ENCODE measurements at places on chromosomes 16 and 17.
A peak's percentile ranks its signal among the peaks of the same experiment; 100 is the strongest.

DNA sequence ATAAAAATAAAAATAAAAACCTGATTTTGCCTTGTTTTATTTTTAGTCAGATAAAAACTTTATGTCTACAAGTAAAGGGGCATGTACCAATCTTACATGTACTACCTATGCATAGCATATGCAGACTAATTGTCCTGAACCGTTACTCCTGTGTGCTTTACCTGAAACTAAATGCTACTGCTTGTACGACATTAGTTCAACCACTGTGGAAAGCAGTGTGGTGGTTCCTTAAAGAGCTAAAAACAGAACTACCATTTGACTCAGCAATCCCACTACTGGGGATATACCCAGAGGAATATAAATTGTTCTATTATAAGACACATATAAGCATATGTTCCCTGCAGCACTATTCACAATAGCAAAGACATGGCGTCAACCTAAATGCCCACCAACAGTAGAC lies 426.0 kb upstream of the PMFBP1 start:
- DNase-seq: no peak

GRCh38 chr16:26530584-26531289 lies 536.0 kb upstream of the C16orf82 start:
- DNase-seq: no peak

DNA sequence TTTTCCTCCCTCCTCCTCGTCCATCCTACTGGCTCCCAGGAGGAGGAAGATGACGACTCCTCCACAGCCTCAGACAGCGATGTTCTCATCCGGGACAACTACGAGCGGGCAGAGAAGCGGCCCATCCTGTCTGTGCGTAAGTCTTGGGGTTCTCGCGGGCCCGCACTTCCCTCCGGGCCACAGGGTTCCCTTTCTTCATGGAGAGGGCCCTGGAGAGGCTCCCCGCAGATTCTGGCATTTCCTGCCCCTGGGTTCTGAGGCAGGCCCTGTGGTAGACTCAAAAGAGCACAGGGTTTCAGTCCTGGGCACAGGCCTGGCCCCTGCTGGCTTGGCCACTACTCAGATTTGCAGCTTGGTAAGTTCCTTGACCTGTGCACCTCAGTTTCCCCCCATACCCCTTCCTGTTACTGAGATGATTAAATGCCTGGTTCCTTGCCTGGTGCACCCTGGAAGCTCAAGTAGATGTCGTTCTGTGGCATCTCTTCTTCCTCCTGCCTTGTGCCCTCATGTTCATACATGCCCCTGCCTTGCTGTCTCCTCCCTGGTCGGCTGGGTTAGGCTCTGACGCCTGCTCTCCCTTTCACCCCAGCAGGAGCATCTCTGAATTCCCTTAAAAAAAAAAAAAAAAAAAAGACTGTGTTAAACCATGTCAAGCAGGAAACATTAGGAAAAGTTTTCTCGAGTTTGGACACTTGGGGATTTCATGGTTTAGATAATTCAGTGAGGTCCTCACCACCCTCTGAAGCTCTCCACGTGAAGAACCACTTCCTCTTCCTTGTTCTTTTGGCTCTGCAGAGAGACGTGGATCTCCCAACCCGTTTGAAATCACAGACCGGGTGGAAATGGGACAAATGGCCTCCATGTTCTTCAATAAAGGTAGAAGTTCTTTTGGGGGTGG lies 14.3 kb upstream of the NAT9 start:
- DNase-seq: no peak

- DNase-seq: no peak
Observed at GRCh38 chr16:53018834-53019416, 33.8 kb downstream of the CHD9NB start.

- no peak for DNase-seq
Observed at GRCh38 chr16:23871924-23872323, 36.1 kb downstream of the PRKCB start.

- DNase-seq: no peak
Observed at GRCh38 chr16:29962344-29962994, 590 bp downstream of the TMEM219 start.

DNA sequence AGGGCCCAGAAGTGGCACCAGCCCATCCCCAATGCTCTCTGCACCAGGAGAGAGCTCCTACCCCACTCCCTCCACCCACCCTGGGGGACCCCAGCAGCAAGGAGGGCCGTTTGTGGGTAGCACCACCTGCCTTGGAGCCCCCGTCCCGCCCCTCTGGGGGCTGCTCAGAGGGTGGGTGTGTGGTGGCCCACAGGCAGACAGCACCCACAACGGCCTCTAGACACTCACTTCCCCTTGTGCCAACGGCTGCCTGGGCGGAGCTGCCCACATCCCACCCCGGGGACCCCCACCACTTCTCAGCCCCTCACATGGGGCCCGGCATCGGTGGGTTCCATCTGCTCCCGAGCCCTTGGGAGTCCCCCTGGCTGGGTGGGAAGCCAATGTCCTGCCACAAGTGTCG lies 33.3 kb downstream of the BAHCC1 start:
- DNase-seq: no peak

DNA sequence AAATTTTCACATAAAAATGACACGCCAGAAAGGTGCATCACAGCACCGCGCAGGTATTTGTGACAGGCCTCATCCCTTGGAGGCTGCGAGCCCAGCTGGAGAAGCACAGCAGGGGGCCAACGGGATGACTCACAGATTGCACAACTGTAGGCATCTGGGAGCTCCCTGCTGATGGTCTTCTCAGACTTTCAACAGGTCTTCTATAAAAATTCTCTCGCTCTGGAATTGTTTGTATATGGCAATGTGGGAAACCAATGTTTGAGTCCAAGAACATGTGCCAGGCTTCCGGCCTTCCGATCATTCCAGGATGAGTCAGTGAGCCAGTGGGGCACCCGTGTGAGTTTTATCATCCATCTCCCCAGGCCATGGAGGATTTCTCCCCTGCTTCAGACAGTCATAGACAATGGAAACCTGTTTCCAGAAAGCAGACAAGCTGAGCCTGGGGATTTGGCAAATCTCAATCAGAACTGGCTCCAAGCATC lies 24.1 kb upstream of the ADORA2B start:
- no peak for DNase-seq

DNA sequence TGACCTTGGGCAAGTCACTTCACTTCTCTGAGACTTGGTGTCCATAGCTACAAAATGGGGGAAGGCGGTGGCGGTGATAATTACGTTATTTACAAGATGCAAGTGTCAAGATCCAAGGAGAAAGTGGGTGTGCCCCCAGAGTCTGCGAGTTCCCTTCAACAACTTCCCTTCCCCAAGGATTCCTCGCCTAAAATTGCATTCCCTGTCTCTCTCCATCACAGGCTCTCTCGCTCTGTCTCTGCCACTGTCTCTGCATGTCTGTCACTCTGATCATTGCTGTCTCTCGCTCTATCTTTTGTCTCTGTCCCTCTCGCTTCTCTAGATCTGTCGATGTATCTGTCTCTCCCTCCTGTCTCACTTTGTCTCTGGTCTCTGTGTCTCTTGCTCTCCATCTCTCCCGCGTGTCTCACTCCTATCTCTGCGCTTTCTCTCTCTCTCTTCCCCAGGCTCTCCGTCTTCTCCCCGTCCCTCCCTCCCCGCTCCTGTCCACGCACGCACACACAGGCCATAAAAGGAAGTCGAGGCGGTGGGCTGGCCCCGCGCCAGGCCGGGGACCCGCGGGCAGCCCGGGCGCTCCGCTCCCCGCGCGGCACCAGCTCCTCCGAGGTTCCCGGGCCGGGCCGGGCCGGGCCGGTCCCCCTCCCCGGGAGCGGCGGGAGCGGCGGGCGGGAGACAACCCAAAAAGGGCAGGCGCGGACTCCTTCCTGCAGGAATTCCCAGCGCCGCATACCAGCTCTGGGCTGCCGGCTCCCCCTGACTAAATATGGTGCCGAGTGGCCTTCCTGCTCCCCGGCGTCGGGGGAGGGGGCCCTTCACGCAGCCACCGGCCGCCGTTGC lies 1.1 kb upstream of the MYH11 start:
- no peak for DNase-seq

DNA sequence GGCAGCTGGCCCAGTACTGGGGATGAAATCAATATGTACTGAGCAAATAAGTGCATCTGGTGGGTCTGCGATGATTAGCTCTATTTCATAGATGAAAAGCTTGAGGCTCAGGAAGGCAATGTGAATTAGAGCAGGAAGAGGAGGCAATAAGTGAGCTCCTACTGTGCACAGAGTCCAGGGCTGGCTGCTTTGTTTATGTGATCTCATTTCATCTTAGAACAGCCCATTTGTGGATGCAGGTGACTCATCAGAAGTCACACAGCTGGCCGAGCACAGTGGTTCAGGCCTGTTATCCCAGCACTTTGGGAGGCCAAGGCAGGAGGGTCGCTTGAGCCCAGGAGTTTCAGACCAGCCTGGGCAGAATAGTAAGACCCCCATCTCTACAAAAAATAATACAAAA lies 7.1 kb downstream of the TMEM114 start:
- DNase-seq: no peak

DNA sequence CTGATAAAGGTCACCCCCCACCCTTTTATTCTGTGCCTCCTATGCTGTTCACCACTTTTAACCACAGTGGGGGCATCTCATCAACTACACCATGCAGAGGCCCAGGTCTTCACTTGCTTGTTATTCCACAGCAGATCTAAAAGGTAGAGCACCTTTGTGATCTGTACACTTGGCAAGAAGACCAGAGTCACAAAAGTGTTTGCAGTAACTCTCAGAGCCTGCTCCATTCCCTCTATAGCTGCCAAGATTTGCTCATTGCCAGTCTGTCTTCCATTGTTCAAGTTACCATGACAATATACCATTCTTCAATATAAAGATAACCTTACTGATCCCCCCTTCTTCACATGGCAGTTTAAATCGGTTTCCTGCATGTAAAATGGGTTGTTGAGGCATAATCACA lies 180.0 kb downstream of the TOX3 start:
- no peak for DNase-seq

DNA sequence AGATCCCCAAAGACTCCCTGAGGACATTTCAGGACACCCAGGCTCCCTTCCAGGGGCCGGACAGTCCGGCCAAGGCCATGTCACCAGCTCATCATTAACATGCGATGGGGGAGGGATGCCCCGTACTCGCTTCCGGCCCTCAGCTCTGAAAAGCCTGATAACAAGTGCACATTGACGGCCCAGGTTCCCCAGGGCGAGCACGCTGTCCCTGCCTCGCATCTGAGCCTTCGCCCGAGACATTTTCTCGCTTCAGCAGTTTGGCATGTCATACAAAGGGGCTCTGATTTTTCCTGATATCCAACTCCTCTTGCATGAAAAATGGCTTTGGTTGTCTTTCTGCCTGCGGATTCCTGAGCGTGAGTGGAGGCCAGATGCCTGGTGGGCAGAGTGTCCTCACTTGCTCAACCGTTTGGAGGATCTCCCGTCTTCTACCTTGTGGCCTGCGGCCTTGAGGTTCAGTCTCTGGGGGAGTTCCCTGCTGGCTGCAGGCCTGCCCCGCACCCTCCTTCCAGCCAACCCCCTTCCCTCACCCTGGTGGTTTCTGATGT lies 14.1 kb downstream of the CACNG4 start:
- DNase-seq: no peak

GRCh38 chr17:75034236-75034908 lies 12.4 kb downstream of the ATP5PD start:
- peak; percentile 57 for DNase-seq

DNA sequence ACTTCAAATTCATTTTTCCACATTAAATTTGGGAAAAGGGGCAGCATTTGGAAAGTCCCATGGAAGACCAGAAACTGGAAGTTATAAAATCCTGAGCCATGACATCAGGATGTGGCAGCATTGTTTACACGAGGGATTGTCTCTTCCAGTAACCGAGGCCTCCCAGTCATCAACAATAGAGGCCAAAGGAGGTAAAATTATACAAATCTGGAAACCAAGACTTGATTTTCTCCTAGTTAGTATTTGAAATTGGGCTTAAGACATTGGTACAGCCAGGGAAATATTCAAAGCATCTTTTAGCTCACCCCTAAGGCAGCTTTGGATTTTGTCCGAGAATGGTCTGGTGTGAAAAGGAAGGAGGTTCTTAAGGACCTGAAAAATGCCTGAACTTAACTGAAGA lies 251.6 kb upstream of the FOXF1 start:
- no peak for DNase-seq

DNA sequence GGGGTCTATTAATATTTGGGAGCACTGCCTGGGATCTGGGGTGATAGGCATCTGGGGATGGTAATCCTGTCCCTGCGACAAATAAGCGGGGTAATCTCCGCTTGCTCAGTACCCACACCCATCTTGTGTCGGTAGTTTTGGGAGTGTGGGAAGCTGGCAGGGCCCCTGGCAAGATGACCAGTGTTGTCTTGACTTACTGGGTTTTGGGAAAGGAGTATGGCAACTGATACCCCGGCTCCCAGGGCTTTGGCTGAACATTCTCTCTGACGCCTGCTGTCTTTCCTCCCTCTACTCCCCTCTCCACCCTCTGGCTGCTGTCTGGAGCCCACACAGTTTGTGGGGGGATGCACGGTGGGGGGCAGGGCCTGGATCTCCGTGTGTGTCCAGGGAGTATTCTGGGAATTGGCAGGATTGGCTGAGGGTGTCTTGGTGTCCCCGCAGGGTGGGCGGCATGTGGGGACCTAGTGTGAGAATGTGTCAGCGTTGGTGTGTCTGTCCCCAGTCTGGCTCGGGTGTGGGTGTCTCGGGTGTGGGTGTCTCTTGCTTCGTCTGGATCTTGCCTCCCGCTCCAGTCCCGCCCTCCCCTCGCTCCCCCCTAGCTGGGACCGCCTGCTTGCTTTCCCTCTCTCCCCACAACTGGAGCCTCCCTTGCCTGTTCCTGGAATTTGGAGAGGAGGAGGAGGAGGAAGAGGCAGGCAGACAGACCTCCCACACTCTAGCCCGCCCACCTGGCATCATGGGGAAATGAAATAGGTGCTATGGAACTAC lies 12.0 kb downstream of the RARA start:
- no peak for DNase-seq

DNA sequence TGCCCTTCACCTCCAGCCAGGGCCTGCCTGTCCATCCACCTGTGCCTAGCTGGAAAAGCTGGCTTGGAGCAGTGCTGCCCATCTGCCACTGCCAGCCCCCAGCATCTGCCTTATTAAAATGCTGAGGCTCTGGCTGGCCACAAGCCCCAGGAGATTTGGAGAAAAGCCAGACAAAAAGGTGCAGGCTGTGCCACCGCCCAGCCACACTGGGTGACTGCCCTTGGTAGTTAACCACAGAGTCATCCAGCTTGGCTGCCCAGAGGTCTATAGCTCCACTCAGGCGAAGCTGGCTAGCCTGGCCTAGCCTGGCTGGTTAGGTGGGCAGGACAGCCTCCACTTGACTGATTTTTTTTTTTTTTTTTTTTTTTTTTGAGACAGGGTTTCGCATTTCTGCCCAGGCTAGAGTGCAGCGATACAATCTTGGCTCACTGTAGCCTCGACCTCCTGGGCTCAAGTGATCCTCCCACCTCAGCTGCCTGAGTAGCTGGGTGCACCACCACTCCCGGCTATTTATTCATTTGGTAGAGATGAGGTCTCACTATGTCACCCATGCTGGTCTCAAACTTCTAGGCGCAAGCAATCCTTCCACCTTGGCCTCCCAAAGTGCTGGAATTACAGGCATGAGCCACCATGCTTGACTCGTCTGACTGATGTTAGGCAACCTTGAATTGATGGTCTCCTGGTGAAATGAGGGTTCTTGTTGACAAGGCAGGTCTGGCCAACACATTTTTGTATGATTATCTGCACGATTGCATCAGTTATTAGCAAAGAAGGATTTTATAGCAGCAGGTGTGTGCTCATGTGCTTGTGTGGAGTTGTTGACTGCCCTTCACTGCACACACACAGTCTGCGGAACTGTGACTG lies 103.8 kb downstream of the RAB11FIP4 start:
- DNase-seq: no peak

- no peak for DNase-seq
Observed at GRCh38 chr16:49010879-49011278, 270.8 kb downstream of the CBLN1 start.

- DNase-seq: no peak
Observed at GRCh38 chr17:68592682-68593641, 8.2 kb downstream of the FAM20A start.
